H9 (cell line): ENCODE measurements at places on chromosomes 3 and 15.

GRCh38 chr3:187746442-187747281, 1.4 kb upstream of the BCL6 start:
- no peak for DNase-seq

DNA sequence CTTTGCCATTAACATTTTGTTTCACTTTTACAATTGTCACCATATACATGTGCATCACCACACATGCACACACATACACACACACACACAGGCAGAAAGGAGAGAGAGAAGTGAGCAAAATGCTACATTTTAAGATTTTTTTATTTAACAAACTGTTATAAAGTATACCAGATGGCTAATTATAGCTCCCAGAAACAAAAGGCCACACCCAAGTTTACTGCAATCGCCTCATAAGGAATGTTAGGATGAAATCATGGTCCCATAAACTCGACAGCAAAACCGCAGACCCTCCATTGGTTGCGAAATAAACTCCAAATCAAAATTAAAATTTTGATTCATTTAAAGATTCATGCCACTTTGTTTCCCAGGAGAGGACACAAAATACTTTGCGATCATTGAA, 16.1 kb upstream of the C15orf61 start:
- DNase-seq = no peak

DNA sequence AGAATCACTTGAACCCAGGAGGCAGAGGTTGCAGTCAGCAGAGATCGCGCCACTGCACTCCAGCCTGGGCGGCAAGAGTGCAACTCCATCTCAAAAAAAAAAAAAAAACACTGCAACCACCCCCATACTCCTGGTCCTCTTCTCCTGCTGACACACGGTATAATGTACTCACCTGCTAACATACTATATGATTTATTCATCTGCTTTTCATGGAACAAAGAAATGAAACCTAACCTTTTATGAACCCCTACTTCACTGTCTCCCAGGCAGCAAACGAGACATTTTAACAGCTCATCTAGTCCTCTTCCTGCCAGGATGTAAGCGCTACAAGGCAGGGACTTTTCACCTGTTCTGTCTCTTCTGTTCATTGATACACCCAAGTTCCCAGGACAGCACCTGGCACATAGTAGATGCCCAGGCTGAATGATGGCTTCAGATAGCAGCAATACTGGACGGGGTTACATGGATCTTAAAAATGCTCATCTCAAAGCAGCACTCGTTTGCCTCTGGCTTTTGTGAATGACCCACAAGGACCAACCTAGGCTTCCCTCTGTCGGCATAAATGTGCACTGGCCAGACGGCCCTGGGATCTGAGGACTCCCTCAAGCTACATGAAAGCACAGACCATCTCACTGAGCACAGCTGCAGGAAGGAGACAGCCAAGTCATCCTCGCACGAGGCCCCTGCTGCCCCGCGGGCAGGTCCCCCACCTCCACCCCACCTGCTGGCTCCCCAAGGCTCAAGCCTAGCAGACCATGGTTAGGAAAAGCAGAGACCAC, 20.3 kb downstream of the XXYLT1 start:
- DNase-seq = no peak

GRCh38 chr15:27951191-27951890, 147.8 kb downstream of the OCA2 start:
- DNase-seq = no peak

- no peak for DNase-seq
Measured at GRCh38 chr3:167899093-167899492, 163.6 kb downstream of the SERPINI1 start.

GRCh38 chr15:89018207-89018606, 70.0 kb upstream of the ABHD2 start:
- DNase-seq = no peak

DNA sequence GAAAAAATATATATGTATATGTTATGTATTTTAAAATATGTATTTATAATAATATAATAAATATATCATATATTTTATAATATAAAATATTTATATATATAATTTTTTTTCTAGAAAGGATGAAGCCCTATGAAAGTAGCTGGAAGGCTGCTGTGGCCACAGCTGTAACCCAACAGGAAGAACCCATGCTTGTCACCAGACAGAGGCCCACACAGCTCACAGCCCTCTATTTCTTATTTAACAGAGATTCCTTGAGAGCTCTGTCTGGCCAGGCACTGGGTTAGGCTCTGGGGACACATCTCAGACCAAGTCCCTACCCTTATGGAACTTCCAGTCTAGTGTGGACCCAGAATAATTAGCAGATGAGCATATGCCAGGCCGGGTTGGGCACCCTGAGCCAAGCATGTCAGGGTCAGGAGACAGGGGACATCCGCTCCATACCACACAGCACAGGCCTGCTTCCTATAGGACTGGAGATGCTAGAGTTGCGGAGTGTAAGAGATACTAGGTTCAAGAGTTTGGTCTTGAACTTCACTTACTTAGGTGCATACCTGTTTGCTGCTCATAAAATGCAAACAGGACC, 20.5 kb downstream of the MGLL start:
- DNase-seq = no peak
